ENCODE measurements at places on chromosomes 3 and 15.
A peak's percentile ranks its signal among the peaks of the same experiment; 100 is the strongest.

DNA sequence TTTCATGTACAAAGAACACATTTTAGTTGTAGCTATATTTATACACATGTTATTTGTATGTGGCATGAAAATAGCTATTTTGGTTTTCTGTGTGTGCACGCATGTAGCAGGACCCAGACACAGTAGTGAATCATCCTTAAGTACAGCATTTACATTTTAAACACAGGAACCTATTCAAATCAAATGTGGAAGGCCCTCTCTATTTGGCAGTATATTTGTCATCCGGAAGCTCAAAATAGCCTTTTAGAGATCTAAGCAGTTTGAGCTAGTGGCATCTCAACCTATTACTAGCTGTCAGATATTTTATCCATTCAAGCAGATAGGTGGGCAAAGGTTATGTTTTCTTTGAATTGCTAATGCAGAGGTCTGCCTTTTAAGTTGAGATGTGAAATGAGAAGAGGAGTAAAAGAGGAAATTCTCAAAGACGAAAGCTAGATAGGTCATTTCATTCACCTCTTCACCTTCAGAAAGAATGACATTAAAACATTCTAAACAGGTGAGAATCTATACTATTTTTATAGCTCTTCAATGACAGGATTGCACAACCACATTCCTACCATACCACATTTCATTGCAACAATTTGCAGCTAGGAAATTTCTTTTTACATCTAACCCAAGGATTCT is 46.3 kb upstream of the TIPARP start:
- no peak for DNase-seq

- no peak for DNase-seq
Observed at GRCh38 chr3:12611117-12611516, 52.8 kb downstream of the RAF1 start.

DNA sequence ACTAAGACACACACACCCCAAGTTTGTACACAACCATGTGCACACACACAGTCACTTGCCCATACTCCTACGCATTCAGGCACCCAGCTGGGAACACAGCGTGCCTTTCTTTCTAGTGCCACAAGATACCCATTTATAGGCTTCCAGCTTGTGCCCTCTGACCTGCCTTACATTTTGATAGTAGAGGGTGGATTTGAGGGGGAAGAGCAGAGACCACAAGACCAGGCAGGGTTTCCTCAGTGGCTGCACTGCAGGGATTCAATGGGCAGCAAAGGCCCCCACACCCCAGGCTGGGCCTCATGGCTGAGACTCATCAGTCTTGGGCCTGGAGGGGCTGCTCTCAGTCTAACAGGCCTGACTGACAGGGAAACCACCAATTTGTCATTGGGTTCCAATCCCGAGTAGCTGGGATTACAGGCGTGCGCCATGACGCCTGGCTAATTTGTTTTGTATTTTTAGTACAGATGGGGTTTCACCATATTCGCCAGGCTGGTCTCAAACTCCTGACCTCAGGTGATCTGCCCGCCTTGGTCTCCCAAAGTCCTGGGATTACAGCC is 18.8 kb upstream of the ANKDD1A start:
- no peak for DNase-seq

DNA sequence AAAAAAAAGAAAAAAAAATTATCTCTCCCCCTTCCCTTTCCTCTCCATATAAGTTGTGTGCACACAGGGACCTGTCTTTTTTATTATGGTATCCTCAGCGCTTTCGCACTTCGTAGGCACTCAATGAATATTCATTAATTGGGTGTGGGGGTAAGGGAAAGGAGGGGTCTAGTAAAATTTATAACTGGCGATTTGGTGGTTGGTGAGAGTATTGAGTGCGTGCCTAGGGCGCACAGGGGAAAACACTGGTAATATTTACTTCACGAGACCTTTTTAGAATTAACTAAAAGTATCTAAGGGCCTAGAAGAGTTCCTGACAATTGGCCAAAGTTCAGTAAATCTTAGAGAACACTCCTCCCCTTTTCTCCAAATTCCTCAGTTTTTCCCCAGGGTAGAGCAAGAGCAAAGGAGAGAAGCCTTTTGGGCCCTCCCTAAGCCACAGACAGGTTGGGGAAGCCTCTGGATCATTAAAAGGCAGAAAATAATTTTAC is 25.7 kb downstream of the TYRO3 start:
- DNase-seq: no peak

DNA sequence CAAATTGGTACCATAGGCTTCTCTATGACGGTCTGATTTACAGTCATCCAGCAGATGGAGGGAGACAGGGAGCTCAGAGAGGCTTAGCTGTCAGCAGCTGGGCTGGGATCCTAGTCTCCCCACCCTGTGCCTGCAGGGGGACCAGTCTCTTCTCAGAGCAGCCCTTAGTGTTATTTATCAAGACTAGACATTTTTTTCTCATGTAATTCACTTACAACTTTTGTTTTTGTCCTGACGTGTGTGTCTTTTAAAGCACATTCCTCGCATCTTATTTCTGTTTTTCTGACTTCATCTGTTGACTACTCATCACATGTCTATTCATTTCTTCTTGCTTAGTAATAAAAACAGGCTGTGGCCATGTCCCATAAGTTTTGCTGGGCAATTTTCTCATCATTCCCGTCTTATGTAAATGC is 116.1 kb downstream of the KLF13 start:
- peak; percentile 17 for DNase-seq

- DNase-seq: no peak
Observed at GRCh38 chr15:93250950-93251349, 161.9 kb upstream of the RGMA start.

DNA sequence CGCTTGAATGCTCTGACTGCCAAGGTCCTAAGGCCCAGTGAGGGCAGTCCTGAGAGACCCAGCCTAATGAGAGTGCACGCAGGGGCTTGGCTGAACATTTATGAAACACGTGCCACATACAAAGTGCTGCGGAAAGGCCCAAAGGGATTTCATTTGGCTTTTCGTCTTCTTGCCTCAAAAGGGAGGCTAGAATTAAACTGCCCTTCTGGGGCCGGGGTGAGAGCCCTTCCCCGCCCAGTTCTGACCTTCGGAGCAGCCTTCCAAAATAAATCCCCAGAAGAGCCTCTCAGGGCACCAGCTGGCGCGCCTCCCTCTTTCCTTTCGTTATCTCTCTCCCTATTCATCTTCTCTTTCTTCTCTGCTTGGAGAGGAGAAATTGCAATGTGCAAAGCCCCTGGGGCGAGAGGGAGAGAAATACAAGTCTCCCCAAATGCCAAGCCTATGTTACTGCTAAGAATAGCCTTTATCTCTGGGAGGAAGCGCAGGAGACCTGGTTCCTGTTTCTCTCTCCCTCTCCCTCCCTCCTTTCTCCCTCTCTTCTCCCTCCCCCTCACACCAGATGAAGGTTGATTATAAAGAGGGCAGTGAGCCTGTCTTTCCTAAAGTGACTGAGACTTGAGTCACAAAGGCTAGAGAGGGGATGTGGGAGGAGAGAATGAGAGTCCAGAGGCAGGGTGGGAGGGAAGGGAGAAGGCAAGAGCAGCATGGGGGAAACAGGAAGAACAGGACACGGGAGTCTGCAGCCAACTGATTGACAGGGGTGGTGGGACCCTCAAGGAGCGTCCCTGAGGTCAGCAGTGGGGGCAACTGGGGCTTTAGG is 36.7 kb upstream of the NDUFB4 start:
- DNase-seq: no peak

GRCh38 chr15:60389261-60390077 is 8.3 kb downstream of the ANXA2 start:
- DNase-seq: no peak

DNA sequence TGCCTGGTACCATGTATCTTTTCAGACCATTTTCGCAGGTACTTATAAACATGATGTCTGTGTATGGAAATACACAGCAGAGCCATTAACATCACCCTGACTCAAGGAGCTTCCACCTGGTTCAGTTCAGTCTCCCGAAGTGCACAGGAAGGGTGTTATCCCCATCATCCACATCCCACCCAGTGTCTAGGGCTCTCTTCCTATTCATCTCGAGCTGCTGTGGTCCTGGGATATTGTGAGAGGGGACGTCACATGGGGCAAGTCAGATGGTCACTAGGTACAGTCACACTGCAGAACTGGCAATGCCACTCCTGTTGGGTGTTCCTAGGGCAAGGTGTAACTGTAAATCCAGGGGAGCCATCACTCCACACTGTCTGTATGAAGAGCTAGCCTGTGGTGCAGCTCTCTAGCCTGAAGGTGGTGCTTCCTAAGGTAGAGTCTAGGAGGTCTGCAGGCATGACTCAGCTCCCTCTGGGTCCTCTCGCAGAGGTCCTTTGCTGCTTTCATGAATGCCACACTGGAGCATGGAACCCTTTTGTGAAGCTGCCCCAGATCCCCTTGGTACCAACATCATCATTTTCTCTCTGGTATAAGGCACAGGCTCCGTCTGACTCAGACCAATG is 13.9 kb downstream of the ISLR2 start:
- peak; percentile 20 for DNase-seq

GRCh38 chr15:100713163-100713867 is 110.9 kb downstream of the ASB7 start:
- no peak for DNase-seq
